ENCODE measurements at places on chromosomes 12 and 14.
A peak's percentile ranks its signal among the peaks of the same experiment; 100 is the strongest.

DNA sequence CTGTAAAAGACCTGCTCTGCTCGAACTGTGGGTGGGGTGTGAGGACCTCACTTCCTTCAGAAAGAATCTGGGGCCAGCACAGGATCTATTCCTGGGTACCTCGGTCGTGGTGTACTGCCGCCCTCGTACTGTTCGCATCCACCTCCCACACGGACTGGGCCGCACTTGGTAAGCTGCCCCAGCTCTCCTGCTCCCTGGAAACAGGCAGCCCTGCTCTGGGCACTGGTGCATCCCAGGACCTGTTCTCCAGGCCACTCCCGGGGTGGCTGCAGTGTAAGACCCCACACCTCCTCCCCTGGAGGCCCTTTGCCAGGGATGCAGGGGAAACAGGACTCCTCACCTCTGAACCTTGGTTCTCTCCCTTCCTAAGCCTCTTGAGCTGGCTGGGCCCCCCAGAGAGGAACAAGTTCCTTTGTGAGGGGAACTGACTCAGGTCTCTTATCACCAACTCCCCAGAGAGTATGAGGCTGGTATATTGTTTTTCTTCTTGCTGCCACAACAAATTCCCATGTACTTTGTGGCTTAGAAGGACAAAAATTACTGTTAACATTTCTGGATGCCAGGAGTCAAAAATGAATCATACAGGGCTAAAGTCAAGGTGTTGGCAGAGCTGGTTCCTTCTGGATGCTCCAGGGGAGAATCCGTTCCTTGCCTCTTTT is 276.5 kb downstream of the NUAK1 start:
- no peak for DNase-seq

GRCh38 chr12:42893803-42894202 is 304.3 kb upstream of the PRICKLE1 start:
- no peak for DNase-seq

GRCh38 chr12:211639-212414 is 2.1 kb downstream of the SLC6A12 start:
- no peak for DNase-seq

DNA sequence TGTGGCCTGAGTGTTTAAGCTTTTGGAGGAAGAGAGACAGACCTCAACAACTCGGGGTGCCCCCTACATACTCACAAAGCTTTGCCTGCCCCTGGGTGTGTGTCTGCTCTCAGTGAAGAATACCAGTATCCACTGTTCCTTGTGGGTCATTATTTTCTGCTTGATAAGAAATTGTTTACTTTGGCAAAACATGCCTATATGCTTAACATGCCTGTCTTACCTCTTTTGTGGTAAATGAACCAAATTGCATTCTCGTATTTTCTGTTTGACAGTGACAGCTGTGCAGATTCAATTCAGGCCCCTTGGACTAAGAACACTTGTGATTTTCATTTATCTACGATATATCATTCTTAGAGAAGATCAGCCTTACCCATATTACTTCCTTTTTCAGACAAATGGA is 50.6 kb upstream of the REP15 start:
- DNase-seq, result no peak

DNA sequence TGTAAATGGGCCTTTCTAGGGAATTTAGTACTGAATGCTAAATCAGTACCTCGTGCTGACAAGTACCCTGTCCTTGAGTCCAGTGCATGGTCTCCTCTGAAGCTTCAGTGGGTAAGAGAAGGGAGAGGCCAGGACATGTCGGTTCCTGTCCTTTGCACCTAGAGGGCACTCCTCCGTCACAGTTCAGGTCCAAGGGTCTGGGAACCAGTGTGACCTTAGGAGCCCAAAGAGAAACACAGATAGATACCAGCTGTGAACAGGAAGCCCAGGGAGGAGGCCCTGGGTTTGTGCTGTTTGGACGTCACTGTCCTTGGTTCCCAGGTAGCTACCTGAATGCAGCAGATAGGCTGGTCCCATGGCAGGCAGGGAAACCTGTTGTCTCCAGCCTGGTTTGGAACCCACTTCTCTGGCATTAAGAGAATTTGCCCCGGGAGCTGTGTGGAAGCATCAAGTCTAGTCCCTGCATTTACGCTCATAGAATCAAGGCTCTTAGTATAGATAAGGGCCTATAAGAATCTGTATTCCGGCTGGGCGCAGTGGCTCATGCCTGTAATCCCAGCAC is 3.9 kb upstream of the FGF23 start:
- no peak for DNase-seq

DNA sequence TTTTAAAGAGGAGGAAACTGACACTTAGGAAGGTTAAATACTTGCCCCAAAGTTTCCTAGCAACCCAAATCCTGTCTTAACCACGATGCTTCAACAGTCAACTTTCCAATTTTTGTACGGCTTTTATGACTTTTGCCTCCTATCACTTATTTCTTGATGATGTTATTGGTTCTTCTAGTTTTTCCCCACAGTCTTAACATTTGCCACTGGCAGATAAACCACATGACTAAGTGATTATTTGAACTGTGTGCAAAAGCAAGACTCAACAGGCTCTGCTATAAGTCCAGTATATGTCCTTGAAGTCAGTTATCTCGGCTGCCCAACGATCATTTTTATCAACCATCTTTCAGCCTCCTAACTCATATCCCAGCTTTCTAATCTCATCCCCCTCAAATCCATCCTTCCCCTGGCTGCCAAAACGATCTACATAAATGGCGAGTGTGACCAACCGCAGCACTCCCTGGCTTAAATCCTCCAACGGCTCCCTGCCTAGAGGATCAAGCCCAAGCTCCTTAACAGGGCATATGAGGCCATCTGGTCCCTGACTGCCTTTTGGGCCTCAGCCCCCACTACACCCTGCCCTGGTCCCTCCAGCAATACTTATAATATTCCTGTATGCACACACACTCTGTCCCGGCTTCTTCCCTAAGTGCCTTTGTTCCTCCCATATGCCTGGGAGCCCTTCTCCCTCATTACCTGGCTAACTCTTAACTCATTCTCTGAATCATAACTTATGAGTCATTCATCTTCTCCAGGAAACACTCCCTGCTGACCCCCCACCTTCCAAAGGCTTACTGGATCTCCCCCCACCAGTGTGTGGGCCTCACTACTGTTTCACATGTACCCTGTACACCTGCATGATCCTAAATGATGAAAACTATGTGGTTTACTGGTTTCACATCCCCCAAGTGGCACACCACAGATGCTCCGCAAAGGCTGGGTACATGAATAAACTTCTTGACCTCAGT is 8.8 kb downstream of the VPS37B start:
- DNase-seq, result no peak

DNA sequence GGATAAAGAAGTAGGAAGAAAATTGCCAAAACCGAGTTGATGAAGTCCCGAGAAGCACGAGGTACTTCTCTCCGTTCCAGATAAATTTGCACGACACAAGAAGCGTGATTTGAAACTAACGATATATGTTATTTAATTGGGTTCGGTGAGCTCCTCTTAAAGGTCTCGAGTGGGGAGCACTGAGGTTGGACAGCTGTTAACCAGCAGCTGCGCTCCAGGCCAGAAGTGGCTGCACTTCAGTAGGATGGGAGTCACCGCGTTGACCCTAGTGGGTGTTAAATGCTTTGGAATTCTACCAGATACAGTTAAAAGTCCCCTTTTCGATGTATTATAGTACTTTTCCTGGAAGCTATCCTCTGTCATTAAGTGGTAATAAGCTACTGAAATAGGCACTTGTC is 953 bp upstream of the DCAF5 start:
- peak; percentile 24 for DNase-seq

DNA sequence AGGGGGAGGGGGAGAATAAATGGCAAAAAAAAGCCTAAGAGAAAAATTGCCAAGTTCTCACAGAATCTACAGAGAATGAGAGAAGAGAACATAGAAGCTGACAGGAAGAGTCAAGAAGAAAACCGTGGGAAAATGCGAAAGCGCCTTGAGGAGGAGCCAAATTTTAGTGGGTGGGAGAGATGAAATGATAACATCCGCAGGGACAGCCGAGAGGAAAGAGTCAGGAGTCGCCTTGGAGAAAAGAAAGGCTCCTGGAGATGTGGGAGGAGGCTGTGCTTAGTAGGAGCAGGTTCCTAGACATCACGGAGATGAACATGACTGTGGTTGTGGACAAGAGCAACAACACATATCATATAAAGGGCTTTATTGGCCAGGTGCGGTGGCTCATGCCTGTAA is 49.4 kb downstream of the PHLDA1 start:
- DNase-seq, result no peak

DNA sequence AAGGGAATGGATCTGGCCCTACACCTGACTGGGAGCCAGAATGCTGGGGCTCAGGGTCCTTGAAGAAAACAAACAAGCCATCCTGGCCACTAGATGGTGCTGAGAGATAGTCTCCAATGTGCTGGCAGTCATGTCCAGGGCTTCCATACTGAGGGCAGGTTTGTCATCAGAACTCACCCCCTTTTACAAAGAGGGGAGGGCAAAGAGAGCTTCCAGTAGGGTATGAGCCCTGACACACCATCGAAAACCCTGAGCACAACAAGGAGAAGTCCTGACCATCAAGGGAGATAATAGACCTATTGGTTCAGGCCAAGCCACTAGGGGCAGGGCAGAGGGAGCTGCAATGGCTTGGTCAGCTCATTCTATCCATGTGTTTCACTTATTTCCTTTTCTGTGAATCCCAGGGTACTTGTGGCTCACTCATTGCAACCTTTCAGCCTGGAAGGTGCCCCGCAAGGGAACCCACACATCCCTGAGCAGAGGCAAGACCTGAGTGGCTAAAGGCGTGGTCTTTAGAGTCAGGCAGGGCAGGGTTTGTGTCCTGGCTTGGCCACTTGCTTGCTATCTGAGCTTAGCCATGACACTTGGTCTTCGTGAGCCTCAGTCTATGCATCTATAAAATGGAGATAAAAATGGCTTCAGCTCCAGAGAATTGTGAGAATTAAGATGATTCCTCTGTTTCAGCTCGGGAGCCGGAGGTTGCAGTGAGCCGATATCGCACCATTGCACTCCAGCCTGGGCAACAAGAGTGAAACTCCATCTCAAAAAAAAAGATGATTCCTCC is 6.2 kb upstream of the PLEKHH1 start:
- peak; percentile 41 for DNase-seq

- peak; percentile 26 for DNase-seq
Observed at GRCh38 chr12:118371321-118372282, 1.1 kb downstream of the TAOK3 start.

DNA sequence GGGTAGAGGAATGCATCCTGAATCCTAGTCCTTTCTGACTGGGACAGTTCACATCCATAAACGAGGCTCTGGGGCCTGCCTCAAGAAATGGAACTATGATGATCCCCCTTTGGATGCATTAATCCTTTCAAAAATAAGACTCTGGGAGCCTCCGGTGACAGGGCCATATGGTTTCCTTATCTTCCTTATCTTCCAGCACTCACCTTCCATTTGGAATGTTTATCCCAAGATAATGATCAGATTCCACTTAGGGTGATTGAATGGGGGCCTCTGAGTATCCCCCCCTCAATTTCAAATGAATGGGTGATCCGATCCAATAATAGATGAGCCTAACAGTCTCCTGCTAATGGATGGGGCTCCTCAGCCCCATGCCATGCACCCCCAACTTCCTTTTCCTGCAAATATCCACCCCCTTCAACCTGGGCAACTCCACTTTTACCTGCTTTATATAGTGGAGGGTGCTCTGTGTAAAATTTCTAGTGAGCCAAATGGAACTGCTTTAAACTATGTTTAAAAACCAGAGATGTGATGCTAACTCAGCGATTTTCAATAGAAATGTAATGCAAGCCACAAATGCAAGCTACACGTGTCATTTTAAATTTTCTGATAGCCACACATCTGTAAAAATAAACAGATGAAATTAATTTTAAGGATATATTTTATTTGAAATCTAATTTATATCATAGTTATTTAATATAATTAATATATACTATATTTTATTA is 157.8 kb downstream of the ZFP36L1 start:
- DNase-seq, result no peak

GRCh38 chr12:132352896-132353800 is 23.8 kb upstream of the GALNT9 start:
- DNase-seq, result no peak
